Epithelial cell of proximal tubule (primary cell): ENCODE measurements at places on chromosomes 3 and 15.
A peak's percentile ranks its signal among the peaks of the same experiment; 100 is the strongest.

GRCh38 chr15:42282344-42282743 lies 9.1 kb upstream of the TMEM87A start:
- DNase-seq, result no peak

GRCh38 chr3:149658744-149659497 lies 1.1 kb upstream of the WWTR1 start:
- no peak for DNase-seq

- no peak for DNase-seq
These were observed 145.4 kb downstream of the PDZRN3 start for GRCh38 chr3:73479325-73479724.

DNA sequence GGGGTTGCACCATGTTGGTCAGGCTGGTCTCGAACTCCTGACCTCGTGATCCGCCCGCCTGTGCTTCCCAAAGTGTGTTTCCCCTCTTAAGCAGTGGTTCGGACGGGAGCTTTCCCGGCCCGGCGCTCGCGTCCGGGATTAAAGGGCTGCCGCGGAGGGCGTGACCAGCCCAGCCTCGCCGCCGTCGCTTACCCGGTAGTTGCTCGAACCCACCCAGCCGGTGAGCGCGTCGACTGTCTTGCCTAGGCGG lies 513 bp downstream of the CLASP2 start:
- peak; percentile 6 for DNase-seq

GRCh38 chr3:156460206-156460611 lies 94.7 kb downstream of the SSR3 start:
- DNase-seq, result no peak

DNA sequence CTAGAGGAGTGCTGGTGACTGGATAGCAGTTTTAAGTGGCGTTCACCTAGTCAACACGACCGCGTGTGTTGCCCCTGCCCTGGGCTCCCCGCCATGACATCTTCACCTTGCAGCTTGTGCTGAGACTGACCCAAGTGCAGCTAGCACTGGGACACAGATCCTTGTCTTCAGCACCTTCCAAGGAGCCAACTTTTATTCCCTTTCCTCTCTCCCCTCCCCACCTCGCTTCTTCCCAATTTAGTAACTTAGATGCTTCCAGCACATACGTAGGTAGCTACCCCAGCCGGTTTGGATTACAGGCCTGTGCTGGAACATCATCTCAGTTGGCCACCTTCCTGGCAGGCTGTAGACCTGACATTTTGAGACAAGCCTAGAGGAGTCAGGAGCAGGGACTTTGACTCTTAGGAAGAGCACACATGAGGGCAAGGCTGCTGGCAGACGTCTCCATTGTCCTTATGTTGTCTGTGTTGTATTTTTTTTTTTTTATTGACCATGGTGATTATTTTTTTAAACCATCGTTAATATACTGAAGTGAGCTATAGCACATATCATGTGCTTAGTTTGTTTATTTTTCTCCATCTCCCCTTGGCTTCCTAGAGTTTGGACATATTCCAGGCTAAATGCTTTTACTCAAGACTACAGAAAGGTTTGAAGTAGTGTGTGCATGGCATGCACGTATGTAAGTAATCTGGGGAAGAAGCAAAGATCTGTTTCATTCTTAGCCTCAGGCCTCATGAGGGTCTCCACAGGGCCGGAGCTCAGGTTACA lies 61.1 kb downstream of the AAGAB start:
- DNase-seq, result no peak

GRCh38 chr3:141462176-141462859 lies 24.5 kb upstream of the RASA2 start:
- DNase-seq, result no peak

DNA sequence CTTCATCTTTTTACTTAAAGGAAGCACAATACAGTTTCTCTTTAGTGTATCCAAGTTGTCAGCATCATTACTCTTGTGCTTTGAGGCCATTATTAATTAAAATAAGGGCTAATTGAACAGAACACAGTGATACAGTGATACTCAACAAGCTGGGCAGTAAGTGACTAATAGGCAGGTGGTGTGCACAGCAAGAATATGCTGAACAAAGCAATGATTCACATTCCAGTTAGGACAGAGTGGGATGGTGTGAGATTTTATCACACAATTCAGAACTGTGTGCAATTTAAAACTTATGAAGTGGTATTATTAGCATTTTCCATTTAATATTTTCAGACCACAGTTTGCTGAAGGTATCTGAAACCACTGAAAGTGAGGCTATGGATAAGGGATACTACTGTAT lies 116.9 kb downstream of the PLOD2 start:
- DNase-seq, result no peak

DNA sequence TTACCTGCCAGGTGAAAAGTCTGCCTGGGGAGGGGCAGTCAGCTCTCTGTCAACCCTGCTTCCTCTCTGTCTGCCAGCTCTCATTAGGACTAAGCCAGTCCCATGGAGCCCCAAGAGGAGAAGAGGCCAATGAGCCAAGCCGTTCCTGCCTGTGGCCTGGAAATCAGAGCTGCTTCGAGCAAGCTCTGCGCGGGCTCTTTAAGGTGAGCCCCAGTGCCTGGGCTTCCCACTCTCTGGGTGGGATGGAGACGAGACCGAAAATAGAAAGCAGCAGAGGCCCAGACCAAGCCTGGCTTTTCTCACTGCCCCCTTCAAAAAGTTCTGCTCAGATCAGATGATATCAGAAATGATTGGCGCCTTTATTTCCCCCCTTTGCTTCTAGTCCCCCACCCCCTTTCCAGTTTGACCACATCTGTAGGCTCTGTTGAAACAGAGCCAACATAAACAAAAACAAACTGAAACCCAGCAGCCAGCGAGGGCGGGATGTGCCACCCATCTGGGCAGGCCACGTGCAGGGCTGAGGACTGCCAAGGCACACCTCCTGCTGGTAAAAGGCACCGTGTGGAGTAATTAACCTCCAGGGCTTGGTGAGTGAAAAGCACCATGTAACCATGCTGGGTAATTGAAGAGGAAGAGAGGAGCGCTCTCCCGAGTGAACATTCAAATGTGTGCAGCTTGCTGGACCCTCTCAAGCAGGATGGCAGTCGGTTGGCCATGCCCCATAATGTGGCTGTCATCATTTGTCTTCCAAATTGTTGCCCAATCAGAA lies 471.0 kb upstream of the PROK2 start:
- no peak for DNase-seq

DNA sequence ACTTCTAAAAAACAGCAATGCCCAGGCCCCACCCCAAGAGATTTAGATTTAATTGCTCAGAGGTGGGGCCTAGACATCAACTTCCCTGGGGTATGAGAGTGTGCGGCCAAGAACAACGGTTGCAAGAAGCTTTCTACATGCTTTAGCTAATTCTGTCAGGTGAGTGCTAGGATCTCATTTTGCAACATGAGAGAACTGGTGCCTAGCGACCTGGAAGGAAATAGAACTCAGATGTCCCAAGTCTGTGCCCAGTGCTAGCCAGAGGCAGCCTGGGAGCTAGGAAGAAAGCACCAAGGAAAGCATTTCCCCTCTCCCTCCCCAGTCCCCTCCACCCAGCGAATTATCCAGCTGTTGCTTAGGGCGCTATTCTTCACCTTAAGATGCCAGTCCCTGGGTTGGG lies 22.9 kb upstream of the HRH1 start:
- peak; percentile 89 for DNase-seq

DNA sequence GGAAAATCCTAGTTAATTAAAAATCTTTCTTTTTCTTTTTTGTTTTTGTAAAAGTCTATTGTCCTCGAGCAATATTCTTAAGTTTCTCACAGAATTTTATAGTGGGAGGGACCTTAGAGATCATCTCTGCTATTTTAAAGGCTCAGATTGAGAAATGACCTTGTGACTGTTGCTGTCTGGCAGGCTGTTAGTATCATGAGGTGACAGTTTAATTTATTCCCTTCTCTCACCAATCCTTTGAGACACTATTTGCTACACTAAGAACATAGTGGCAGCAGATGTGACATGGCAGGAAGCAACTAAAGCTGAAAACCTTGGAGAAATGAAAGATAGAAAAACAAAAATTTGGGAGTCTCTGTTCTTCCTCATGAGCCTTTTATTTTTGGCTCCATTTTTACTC lies 24.9 kb downstream of the APPL1 start:
- no peak for DNase-seq

DNA sequence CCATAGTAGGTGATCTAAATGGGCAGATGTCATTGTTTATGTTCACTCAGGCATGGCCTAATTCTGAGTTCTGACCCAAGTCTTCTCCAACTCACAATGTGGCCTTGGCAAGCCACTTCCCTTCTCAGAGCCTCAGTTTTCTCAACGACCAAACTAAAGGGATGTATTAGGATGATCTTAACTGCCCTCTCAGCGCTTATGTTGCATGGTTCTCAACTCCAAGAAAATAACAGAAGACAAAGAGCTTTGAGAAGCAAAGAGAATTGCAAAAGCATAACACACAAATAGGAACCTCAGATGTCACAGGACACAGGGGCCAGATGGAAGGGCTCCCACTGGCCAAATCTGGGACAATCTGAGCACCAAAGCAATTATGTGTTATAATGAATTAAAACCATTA lies 8.6 kb downstream of the RHCG start:
- no peak for DNase-seq

GRCh38 chr15:78177447-78177873 lies 28.3 kb downstream of the IDH3A start:
- DNase-seq, result no peak

- DNase-seq, result no peak
These were observed 88.3 kb upstream of the FRMD4B start for GRCh38 chr3:69474186-69474585.

DNA sequence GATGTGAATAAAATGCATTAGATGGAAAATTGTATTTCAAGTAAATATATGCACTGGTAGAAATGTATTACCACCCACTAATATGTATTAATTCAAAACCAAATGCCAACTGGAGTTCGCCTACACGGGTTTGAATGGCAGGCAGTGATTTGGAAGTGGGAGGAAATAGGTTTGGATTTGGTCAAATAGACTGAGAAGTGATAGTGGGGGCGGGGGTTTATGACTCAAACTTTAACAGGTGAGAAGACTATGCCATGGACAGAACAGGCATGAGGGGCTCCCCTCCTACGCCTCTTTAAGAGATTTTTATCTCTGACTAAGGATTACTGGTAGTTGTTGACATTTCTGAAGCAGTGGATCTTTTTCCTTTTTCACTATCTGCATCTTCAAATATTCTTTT lies 677.8 kb downstream of the NTRK3 start:
- DNase-seq, result no peak

- DNase-seq, result no peak
These were observed 7.2 kb upstream of the ABHD10 start for GRCh38 chr3:111971533-111972130.

GRCh38 chr3:161221806-161222600 lies 892 bp downstream of the NMD3 start:
- DNase-seq, result no peak

- no peak for DNase-seq
These were observed 835 bp downstream of the MEIS2 start for GRCh38 chr15:37099319-37100108.

- DNase-seq, result no peak
These were observed 94.0 kb downstream of the LRRC28 start for GRCh38 chr15:99345242-99345641.

DNA sequence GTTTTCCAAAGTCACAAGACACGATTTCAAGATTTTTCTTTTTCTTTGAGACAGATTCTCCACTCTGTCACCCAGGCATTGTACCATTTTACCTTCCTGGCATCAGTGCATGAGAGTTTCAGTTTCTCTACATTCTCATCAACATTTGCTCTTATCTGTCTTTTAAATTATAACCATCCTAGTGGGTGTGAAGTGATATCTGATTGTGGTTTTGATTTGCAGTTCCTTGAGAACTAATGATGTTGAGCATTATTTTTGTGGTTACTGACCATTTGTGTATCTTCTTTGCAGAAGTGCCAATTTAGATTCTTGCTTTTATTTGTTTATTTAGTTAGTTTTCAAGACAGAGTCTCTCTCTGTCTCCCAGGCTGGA lies 41.2 kb downstream of the ADIPOQ start:
- no peak for DNase-seq

DNA sequence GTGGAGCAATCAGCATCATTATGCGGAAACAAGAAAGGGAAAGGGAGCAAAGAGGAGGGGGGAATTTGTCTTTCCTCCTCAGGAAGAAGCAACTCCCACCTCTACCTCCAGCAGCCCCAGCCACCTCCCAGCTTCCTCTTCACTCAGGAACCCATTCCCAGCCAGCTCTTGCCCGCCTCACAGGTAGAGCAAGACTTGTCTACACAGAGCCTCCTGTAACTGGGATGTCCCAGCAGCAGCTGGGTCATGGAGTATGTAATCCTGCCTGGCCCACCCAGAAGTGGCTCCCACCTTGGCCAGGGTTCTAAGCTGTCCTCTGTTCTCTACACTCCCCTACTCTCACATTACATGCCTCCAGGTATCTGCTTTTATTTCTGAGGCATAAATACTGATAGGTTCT lies 14.0 kb downstream of the IGDCC3 start:
- DNase-seq, result no peak

- no peak for DNase-seq
These were observed 109.0 kb downstream of the CGGBP1 start for GRCh38 chr3:87949879-87950208.

DNA sequence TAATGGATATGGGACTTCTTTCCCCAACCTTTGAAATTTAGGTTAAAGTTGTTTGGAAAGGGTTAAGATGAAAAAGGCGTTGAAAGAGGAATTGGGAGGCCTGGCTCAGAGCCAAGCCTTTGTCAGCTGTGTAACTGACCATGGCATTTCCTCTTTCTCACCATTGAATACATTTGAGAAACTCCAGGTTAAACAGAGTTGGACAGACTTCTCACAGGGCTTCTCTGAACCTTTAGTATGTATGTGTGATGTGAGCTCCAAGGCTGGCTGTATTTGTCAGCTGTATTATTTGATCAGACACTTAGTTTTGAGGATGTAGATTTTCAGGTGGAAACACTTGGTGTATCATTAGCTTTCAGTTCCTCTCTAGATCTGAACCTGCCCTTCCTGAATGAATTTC lies 136.4 kb upstream of the GOLGA6L4 start:
- DNase-seq, result no peak

- DNase-seq, result no peak
These were observed 333.6 kb upstream of the RASGRP1 start for GRCh38 chr15:38898236-38898635.

- no peak for DNase-seq
These were observed 88.9 kb upstream of the CBLB start for GRCh38 chr3:105957722-105958121.

GRCh38 chr3:110656394-110657025 lies 415.1 kb upstream of the NECTIN3 start:
- DNase-seq, result no peak

- no peak for DNase-seq
These were observed 155.8 kb downstream of the LRTM1 start for GRCh38 chr3:54772051-54772450.

DNA sequence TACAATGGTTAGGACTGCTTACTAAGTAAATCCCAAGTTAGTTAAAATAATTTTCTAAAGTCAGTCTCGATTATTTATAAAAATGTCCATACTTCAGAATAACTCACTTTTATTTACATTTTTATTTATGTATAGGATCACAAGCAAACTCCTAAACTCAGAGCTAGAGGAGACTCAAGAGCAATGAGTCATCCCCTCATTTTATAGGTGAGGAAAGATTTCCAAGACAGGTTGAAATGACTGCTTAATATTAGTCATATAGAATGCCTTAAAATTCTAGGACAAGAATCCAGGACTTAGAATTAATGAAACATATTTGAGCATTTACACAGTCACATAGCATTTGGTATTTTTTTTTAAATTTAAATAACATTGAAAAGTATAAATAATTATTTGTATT lies 983.8 kb downstream of the SI start:
- DNase-seq, result no peak

GRCh38 chr3:98705212-98705611 lies 57.9 kb upstream of the ST3GAL6 start:
- DNase-seq, result no peak

GRCh38 chr3:40718681-40719080 lies 193.9 kb downstream of the ZNF621 start:
- DNase-seq, result no peak

GRCh38 chr15:31517711-31518110 lies 191.1 kb downstream of the KLF13 start:
- no peak for DNase-seq
